PC-9 (cell line): ENCODE measurements at places on chromosomes 3 and 15.

- H3K27me3 ChIP-seq: no peaks in the 10 kb centered on the region
- H3K27ac ChIP-seq: peak overlapping the region; percentile 33
- H3K36me3 ChIP-seq: peaks cover 13% of the 10 kb centered on the region
- H3K4me3 ChIP-seq: peak overlapping the region; percentile 89
These were observed 520 bp downstream of the ZNF654 start for GRCh38 chr3:88059380-88060170.

GRCh38 chr15:58988006-58988785, 733 bp downstream of the RNF111 start:
- H3K4me1 ChIP-seq: peaks cover 12% of the 10 kb centered on the region; the same call in 1 of the 2 replicates
- no peak for DNase-seq
- H3K27ac ChIP-seq: peak overlapping the region; percentile 49
- H3K36me3 ChIP-seq: no peaks in the 10 kb centered on the region

GRCh38 chr3:196181127-196181546, 30.1 kb downstream of the ZDHHC19 start:
- H3K4me1 ChIP-seq: peaks cover 21% of the 10 kb centered on the region
- H3K36me3 ChIP-seq: no peaks in the 10 kb centered on the region
- no peak overlapping the region for H3K27ac ChIP-seq
- H3K4me3 ChIP-seq: no peak overlapping the region
- H3K27me3 ChIP-seq: no peaks in the 10 kb centered on the region

- H3K36me3 ChIP-seq: no peaks in the 10 kb centered on the region; the same call in 1 of the 2 replicates
- H3K27ac ChIP-seq: no peak overlapping the region
- no peaks in the 10 kb centered on the region for H3K27me3 ChIP-seq
These were observed 24.8 kb downstream of the UQCC5 start for GRCh38 chr3:52561028-52561747.

DNA sequence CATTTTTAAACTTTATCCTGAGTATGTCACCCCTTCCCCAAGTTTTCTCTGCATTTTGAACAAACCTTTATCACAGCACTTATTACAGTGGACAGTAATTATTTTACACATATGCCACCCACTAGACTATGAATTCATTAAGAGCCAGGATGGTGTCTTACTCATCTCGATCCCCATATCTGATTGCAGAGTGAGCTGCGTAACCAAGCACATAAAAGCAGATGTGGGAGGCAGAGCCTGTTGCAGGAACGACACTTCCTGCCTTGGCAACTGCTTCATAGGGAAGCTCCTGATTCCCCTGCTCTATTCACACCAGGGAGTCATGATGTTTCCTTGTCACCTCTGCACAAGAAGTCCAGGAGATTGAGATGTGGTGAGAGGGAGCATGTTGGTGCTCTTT, 91.1 kb downstream of the MINAR1 start:
- DNase-seq: no peak
- H3K4me3 ChIP-seq: no peak overlapping the region
- H3K4me1 ChIP-seq: no peaks in the 10 kb centered on the region
- H3K27ac ChIP-seq: no peak overlapping the region
- H3K36me3 ChIP-seq: no peaks in the 10 kb centered on the region

GRCh38 chr3:79018671-79019136, 749.1 kb downstream of the ROBO1 start:
- peak overlapping the region; percentile 83 for H3K4me3 ChIP-seq
- no peaks in the 10 kb centered on the region for H3K36me3 ChIP-seq
- peak overlapping the region; percentile 79 for H3K27ac ChIP-seq
- peaks cover 20% of the 10 kb centered on the region; the same call in 1 of the 2 replicates for H3K4me1 ChIP-seq
